Fibroblast of skin of right quadriceps (primary cell): ENCODE measurements at places on chromosomes 6 and 20.
A peak's percentile ranks its signal among the peaks of the same experiment; 100 is the strongest.

DNA sequence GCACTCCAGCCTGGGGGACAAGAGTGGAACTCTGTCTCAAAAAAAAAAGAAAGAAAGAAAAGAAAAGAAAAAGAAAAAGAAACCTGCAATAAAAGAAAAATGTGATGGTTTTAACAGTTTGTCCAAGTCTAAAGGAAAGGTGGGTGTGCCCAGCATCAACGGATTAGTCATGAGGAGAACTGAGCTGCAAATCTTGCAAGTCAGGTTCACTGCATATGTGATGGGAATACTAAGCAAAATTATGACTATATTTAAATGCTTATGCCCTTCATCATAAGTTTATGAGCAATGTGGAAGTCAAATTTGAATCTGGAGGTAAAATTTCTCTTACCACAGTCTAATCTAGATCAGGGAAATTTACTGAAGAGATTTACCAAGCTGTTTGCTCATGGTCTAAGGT lies 13.1 kb upstream of the CDK19 start:
- DNase-seq = peak; percentile 11

DNA sequence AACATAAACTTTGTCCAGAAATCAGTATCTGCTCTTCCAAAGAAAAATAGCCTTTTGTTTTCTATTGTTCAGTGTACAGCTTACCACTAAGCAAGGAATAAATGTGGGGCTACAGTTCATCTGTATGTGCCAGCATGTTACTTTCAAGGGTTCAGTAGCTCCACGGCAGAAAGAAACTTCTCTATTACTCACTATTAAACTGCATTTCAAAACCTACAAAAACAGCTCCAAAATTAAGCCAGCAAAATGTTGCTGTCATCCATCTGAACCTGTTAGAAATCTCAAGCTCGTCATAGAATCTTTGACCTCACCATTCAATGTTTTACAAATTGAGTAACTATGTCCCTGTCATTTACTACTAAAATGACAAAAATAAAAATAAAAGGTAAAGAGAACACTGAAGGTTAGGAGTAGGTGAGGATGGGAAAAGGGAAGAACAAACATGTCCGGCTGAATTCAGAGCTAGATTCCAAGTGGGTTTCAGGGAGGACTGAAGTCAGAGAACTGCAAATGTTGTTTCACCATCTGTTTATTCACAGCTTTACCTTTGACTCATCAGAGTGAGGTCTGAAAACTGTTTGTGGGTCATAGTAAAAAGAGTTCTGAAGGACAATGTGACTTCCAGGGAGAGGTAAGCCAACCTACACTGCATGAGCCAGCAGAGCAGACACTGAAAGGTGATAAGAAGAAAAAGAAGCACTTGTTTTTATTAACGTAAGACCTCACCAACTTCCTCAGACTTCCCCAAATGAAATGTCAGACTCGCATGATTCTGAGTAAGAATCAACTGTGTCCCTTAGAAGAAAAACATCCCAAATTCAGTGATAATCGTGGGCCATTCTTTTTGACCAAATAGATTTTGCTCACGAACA lies 62.0 kb downstream of the ATXN1 start:
- no peak for DNase-seq

GRCh38 chr6:133447924-133448323 lies 206.8 kb downstream of the EYA4 start:
- peak; percentile 1 for DNase-seq

GRCh38 chr6:153001767-153002612 lies 519 bp downstream of the MTRF1L start:
- no peak for DNase-seq

DNA sequence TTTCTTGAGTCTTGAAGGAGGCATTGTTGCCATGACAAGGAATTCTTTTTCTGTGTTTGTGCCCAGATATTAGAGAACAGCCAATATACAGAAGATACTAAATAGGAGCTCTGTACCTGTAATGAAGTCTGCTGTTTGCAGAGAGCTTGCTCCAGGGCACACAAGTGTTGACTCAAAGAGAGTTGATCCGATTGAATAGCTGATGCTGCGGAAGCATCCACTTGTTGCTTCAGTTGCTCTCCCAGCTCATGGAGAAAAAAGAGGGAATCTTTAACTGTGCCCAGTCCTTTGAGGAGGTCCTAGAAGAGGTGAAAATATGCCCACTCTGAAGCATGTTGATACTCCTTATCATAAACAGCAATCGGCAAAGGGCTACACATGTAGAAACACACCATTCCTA lies 411.4 kb downstream of the ESR1 start:
- no peak for DNase-seq

- no peak for DNase-seq
These were observed 35.9 kb upstream of the TOX2 start for GRCh38 chr20:43878776-43879175.

DNA sequence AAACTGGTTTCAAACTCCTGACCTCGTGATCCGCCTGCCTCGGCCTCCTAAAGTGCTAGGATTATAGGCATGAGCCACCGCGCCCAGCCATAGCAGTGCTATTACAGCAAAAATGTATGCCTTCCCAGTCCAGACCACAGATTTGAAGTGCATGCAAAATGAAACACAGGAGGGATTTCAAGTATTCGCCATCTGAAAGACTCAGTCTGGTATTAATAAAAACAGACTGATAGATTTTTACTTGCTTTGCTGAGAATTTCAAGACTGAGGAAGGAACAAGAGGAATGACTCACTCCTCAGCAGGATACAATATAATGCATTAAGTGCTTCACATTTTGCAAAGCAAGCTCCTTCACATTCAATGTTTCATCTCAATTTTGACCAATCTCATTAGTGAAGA lies 134.9 kb downstream of the TMEM200A start:
- peak; percentile 97 for DNase-seq

DNA sequence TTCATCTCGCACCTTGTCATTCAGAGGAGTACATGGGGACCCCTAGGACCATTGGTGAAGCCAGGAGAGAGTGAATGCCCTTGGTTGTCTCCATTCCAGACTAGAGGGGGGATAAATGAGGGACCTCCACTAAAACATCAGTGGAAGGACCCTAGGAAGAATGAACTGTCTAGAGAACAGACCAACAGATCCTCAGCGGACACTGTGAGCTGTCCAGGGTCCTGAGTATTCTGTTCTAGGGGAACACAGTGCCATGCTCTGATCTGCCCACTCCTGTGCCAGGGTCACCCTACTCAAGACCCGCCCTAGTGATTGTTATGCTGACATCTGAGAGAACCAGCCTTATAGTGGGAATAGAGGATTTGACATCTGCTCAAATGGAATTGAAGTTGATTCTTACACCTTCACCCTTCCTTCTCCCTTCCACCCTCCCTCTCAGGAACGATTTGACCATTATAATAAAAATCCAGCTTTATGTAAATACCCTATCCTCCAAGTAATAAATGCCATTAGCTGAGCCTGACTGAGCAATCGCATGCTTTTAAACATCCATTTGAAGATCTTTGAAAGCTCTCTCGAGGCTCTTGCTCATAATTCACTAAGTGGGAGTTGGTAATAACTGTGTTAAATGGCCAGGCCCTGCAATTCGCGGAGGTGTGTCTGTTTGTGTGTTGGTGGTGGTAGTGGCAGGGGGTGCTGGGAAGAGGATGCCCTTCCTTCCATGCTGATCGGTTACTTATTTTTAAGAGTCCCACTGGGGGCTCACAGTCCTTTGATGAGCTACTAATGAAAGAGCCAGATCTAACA lies 43.6 kb upstream of the SLC32A1 start:
- peak; percentile 30 for DNase-seq

DNA sequence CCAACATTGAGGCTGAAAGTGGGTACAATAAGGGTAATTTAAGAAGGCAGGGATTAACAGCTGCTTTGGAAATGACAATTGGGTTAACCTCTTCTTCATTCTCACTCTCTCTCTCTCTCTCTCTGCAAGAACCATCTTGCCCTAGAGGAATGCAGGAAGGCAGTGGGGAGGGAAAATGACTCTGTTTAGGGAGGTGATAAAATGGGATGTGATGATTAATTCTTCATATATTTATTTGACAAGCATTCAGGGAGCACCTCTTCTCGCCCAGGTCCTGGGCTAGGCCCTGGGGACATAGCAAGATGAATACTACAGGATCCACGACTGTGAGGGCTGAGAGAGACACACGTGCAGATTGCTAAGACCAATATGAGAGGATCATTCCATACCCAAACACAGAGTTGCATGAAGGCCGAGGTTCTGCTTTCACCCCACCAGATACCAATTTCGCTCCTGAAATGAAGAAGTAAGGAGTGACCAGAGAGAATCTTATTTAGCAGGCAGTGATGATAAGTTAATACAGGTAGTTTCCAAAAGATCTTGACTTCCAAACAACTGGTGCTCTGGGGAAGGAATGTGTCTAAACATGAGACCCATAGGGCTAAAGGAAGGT lies 13.3 kb upstream of the PTPN1 start:
- DNase-seq = peak; percentile 53

DNA sequence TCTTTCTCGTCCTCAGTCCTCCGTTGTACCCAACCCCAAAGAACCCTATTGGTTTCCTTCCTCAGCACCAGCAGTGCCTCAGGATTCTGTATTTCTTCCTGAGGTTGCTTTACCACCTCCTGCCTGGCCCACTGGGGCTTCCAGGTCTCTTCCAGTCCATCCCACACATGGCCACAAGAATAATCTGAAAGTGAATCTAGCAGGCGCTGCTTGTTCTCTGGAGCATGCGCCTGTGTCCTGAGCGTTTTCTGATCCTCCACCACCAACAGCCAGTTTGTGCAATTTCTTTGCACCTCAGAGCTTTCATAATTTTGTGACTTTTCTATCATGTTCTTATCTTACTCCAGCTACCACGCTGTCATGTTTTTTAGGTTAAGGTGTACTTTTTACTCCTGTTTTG lies 11.6 kb upstream of the HSP90AB1 start:
- DNase-seq = no peak

GRCh38 chr6:119066517-119066916 lies 11.9 kb downstream of the FAM184A start:
- DNase-seq = no peak

DNA sequence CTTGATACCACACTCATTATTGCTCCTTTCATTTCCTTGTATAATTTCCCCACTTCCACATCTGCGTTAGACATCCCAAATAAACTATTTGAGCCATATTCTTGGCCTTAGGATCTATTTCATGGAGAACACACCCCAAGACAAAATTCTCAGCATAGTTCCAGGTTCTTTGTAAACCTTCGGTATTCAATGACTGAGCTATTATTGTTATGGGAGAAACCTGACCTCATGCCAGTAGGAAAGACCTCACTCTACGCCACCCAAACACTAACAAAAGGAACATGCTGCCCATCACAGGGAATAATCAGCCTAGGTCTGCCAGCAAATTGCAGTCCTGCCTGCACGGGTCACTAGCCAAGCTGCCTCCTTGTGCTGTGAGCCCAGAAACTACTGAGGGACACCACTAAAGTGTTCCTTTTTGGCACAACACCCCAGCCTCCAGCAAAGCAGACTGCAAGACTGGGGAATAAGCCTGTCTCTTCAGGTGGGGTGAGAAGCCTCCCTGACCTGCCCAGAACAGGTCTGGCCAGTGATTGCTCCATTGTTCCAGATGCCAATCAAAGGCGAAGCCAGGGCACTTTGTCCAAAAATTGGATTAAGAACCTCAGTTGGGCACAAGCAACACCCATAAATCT lies 371.8 kb downstream of the MAFB start:
- no peak for DNase-seq

GRCh38 chr6:132499757-132500156 lies 13.2 kb downstream of the STX7 start:
- no peak for DNase-seq
